ENCODE measurements at places on chromosomes 5 and 9.

- DNase-seq: peak; percentile 1
Observed at GRCh38 chr5:104096451-104096850, 533.9 kb upstream of the NUDT12 start.

- DNase-seq: peak; percentile 58
Observed at GRCh38 chr9:79195879-79196278, 375.9 kb upstream of the TLE4 start.

DNA sequence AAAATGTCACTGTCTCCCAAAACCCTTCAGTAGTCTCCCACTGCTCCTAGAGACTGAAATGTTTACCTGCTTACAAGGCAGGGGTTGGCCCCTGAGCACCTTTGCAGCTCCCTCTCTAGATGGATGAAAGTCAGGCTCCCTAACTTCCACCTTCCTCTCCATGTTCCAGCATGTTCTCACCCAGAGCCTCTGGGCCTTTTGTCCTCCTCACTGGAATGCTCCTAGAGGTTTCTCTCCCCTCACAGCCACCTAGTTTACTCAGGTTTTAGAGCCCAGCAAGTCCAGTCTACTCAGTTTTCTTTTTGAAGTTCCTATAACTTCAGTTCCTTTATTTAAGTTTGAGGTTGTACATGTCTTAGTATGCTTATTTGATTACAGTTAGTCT lies 815 bp upstream of the URM1 start:
- no peak for DNase-seq

DNA sequence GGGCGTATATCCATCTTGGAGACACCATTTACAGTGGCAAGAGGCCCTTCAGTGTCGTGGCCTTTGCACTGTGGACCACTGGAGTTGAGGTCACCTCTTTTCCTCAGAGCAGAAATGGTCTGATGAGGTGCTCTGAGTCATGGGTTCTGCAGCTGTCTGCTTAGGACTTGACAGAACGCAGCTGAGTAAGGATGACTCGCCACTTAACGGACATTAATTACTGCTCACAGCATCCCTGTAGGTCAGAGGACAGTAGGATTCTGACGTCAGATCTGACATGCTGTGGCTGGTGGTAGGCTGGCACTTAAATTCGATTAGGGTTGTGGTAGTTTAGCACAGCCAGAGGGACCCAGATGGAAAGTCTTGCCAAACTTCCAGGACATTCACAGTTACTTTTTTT lies 479.4 kb downstream of the DMAC1 start:
- peak; percentile 90 for DNase-seq

DNA sequence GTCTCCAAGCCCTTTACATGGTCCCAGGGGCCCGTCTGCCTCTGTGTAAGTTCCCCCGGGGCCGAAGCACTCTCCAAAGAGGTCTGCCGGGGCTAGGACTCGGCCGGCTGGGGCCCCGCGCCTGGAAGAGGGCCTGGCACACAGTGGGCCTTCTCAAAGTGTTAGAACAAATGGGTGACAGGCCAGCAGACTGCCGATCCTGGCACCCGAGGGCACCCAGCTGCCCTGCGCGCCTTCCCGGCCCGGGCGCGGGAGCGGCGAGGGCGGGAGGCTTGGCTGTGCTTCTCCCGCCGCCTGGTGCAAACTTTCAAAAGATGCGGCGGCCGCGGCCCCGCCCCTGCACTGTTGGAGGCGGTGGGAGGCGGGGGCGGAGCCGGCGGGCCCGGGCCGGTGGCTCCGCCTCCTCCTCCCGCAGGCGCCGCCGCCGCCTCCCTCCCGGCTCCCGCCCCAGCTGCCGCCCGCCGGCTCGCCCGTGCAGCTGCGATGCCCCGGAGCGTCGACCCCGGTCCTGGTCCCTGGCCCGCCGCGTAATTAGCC lies at the start of gene NEURL1B:
NEURL1B (plus strand) TSS at position 442 of the 537 bp plus-strand sequence. CDS start 144 bp downstream, outside the sequence.
- peak; percentile 71 for DNase-seq

DNA sequence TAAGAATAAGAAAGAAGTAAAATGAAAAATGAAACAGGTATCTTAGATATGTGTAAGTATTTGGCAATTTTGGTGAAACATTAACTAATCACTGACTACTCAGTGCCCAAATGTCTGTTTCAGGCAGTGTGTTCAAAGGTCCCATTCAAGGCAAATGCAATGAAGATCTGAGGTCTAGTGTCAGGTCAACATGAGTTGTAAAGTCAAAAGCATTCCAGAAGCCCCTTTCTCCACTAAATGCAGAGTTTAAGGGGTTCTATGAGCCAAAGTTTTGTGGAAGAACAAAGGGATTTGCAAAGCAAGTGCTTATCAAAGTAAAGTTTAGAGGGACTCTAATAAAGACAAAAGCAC lies 71.0 kb upstream of the GPBP1 start:
- no peak for DNase-seq

- no peak for DNase-seq
Observed at GRCh38 chr5:172885597-172886340, 51.7 kb downstream of the ERGIC1 start.

DNA sequence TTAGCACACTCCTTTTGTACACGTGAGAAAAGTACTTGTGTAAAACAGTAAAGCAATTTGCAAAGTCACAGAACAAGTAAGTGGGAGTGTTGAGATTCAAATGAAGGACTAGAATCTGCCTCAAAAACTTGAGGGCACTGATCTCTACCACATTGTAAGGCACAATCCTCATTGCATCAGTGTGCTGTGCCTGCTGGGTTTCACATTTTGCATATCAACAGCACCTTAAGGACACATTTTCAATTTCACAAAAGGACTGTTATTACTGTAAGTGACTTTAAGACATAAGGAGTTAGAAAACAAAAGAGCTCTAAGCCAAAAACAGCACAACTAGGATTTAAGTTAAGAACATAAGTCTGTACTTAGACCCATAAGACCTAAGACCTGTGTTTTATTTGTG lies 44.7 kb upstream of the HK3 start:
- no peak for DNase-seq

GRCh38 chr5:62592558-62592957 lies 13.9 kb downstream of the LRRC70 start:
- no peak for DNase-seq

DNA sequence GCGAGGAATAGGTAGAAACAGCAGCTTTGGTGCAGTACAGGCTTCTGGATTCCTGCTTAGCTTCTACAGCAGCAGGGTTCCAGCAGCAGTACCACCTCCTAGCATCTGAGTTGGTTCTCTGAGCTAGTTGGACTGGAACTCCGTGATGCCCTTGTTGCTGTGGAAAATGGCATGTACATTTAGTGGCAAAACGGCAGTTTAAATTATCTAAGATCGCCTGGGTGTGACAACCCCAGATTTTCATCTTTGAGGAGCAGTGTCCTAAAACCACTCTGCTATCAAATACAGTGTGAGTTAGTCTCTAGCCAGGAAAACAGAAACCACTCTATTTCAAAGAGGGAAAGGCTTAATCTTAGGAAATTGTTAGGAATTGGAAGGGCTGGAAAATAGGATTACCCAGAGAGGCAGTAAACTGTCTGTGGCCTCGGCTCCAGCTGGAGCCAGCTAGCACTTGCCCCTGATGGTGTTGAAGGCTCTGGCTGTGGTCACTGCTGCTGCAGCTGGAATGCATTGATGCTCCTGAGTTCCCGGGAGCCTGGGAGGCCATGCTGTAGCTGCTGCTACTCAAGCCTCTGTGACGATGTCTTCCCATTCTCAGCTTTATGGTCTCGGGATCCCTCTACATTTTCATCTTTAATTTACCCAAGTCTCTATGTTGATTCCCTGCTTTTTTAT lies 29.4 kb downstream of the RAD23B start:
- no peak for DNase-seq

DNA sequence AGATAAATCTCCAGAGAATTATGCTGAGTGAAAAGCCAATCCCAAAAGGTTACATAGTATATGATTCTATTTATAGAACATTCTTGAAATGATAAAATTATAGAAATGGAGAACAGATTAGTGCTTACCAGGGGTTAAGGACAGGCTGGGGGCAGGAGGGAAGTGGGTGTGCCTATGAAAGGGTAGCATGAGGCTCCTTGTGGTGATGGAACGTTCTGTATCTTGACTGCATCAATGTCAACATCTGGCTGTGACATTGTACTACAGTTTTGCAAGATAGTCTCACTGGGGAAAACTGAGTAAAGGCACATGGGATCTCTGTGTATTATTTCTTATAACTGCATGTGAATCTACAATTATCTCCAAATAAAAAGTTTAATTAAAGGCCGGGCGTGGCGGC lies 22.3 kb downstream of the ORM2 start:
- DNase-seq: no peak

DNA sequence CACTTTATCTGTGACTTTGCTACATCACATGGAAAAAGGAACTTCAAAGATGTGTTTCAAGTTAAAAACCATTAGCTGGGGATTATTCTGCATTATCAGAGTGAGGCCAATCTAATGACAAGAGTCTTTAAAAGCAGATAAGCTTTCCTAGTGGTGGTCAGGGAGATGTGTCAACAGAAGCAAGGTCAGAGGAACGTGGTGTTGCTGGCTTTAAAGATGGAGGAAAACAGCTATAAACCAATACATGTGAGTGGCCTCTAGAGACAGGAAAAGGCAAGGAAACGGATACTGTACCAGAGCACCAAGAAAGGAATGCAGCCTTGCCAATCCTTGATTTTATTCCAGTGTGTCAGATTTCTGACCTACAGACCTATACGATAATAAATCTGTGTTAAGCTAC lies 204.2 kb downstream of the TAF11L14 start:
- no peak for DNase-seq

- DNase-seq: no peak
Observed at GRCh38 chr9:27394826-27395201, 97.9 kb upstream of the EQTN start.

DNA sequence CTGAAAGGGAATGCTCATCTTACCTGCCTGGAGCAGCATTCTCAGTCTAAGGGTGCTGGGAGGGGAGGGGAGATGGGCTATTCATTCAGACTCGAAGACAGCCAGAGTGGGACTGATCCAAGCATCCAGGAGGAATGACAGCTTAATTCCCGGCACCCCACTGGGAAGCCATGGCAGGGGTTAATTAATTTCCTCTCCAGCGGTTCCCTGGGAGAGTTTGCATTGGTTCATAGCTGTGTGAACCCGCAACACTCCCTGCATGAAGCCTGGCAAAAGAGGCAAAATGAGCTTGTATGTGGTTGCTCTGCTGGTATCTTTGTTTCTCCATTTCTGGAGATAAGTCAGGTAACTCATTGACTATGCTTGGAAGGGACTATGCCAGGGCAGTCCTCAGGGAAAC lies 401.0 kb upstream of the SLC24A2 start:
- no peak for DNase-seq

GRCh38 chr5:102782217-102782872 lies 27.2 kb downstream of the PAM start:
- DNase-seq: no peak
